Heart right ventricle (tissue), 16 donors: ENCODE measurements at places on chromosomes 1 and 21. TPM values are rescaled to one million over a fixed set of nuclear protein-coding genes. Genes with fewer than 3 reads are reported as not detected.

The MACO1 gene
- total RNA-seq: 14.4 TPM

DNA sequence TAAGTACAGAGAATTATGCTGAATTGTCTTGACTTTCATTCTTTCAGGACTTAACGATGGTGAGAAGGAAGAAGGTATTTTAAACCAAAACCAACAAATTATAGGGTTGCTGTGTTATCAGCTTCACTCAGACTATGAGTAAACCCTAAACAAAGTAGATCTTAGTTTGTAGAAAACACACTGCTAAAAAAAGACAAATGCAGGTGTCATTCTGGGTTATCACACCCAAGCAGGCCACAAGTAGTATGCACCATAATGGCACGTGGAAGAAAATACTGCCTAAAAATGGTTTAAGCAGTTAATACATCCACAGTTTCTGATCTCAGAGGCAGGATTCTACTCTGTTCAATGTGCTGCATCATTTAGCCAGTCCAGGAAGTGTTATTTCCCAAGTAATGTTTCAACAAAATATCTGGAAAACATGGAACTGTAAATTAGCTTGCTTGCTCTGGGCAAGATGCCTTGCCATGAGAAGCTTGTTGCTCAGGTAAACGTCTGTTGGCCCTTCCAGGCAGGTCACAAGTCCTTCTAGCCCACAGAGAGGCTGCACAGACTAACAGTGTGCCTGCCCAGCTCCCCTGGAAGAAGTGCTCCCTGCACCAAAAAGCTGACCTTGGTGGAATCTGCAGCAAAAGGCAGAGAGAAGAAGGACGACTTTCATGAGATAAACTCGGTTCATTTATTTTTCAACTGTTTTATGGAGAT, 4.1 kb downstream of the DIPK1A start:
- no peaks in the 10 kb centered on the region for H3K36me3 ChIP-seq
- no peak for DNase-seq
- H3K27ac ChIP-seq: no peak overlapping the region
- H3K4me1 ChIP-seq: peaks cover 21% of the 10 kb centered on the region
- H3K4me3 ChIP-seq: no peak overlapping the region

- DNase-seq: no peak
- no peaks in the 10 kb centered on the region for H3K27me3 ChIP-seq
Measured at GRCh38 chr1:228354390-228355320, 52.0 kb downstream of the TRIM11 start.

DNA sequence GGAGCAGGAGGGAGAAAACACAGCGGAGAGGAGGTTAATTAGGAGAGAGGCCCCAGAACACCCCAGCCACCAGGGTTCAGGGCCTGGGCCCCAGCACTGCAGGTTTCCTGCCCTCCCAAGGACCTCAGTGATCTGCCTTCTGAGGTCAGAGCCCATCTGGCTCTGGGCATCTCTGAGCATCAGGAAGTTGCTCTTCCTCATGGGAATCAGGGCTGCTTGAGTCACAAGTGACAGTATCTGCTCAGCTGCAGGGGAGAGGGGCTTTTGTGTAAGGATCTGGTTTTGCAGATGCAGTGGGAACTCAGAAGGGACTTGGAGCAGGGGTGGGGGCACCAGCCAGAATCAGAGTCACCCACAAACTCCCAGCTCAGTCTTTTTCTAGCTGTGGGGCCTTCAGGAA, 472.1 kb downstream of the PTPRU start:
- H3K36me3 ChIP-seq: no peaks in the 10 kb centered on the region
- H3K4me1 ChIP-seq: peaks cover 10% of the 10 kb centered on the region
- no peak overlapping the region for H3K27ac ChIP-seq
- peaks cover 32% of the 10 kb centered on the region for H3K27me3 ChIP-seq
- DNase-seq: no peak
- no peak overlapping the region for H3K4me3 ChIP-seq
